ENCODE measurements at places on chromosomes 12 and 14.
A peak's percentile ranks its signal among the peaks of the same experiment; 100 is the strongest.

- no peak for DNase-seq
These were observed 96.8 kb downstream of the PPHLN1 start for GRCh38 chr12:42422785-42423184.

DNA sequence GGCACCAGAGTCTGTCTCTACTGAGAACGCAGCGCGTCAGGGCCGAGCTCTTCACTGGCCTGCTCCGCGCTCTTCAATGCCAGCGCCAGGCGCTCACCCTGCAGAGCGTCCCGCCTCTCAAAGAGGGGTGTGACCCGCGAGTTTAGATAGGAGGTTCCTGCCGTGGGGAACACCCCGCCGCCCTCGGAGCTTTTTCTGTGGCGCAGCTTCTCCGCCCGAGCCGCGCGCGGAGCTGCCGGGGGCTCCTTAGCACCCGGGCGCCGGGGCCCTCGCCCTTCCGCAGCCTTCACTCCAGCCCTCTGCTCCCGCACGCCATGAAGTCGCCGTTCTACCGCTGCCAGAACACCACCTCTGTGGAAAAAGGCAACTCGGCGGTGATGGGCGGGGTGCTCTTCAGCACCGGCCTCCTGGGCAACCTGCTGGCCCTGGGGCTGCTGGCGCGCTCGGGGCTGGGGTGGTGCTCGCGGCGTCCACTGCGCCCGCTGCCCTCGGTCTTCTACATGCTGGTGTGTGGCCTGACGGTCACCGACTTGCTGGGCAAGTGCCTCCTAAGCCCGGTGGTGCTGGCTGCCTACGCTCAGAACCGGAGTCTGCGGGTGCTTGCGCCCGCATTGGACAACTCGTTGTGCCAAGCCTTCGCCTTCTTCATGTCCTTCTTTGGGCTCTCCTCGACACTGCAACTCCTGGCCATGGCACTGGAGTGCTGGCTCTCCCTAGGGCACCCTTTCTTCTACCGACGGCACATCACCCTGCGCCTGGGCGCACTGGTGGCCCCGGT, at the start of gene PTGDR:
PTGDR (plus strand) TSS at position 198 of the 778 bp plus-strand sequence; CDS start at position 315, 117 bp downstream.
- peak; percentile 64 for DNase-seq

GRCh38 chr12:58880639-58881038, 39.7 kb downstream of the LRIG3 start:
- DNase-seq, result no peak

DNA sequence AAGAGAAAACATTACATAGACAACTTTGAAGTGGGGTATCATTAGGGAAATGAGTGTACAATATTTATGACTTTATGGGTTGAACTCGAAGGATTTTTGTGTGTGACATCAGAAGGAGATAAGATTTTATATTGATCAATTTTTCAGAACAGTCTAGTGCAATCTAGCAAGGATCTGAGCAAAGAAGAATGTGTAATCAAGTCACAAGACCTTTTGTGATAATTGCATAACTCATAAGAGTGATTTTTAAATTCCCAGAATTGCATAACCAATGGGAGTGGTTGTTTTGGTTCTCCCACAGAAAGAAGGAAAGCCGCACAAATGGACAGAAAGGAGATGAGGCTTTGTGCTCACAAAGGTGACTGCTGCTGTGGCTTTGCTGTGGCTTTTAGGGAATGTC, 441.8 kb upstream of the FLRT2 start:
- no peak for DNase-seq

DNA sequence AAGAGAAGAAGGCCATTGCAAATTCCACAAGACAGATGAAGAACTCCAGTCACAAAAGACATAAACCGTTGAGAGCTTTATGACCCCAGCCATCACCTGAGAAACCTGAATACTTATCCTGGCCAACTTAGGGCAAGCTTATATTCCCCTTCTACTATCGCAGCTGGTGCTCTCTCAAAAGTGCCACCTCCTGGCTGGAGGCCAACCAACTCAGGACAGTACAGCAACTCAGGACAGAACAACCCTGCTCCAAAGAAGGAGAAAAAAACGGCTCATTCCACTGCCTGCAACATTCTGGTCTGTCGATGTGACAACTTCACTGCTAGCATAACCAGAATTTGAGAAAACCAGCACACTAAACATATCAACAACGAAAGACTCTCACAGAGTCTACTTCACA, 9.7 kb upstream of the KRT6B start:
- DNase-seq, result no peak

- DNase-seq, result no peak
These were observed 253.7 kb downstream of the GRIN2B start for GRCh38 chr12:13727707-13728195.

DNA sequence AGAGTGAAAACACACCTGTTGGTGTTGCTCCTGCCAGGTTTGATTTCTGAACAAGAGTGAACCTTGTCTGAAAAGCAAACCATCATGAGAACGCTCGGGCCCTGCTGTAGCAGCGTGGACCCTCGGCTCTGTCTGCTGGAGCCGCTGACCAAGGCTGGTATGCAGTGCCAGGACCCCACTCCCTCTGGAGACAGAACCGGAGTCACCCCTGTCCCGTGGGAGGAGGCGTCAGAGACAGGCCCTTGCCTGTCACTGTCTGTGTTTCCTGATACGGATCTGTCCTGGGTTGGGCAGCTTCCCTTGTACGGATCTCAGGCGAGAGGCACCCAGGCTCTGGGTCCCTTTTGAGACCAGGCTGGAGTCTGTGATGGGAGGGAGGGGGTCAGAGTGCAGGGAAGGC, 111.6 kb downstream of the ADGRD1 start:
- DNase-seq, result peak; percentile 15

DNA sequence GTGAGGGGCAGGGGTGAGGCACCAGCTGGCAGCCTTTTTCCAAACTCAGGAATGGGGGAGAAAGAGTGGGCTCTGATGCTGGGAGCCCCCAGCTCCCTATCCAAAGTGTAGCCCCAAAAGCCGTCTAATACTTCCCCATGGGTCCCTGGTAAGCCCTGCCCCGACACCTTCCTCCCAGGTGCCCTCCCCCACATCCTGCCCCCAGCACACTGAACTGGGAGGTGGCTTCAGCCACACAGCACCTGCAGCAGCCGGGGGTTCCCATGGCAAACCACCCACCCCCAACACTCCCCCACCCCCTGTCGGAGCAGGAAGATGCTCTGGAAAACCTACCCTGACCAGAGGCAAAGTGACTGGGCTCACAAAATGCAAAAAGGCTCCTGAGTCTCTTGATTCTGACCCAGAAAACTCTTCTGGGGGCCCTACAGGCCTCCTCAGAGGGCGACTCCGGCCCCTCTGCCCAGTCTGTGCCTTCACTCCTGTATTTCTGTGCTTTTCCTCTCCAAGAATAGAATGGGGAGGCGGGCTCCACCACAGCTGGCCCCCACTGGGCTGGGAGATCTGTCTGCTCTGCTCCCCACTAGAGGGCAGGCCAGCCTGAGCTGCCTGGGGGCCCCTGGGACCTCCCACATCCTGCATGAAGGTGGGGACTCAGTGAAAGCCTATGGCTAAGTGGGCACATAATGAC, 81.6 kb downstream of the ITPK1 start:
- peak; percentile 57 for DNase-seq

- no peak for DNase-seq
These were observed 120.7 kb upstream of the PCED1B start for GRCh38 chr12:46958599-46959290.

- DNase-seq, result no peak
These were observed 36.7 kb downstream of the TRMT5 start for GRCh38 chr14:60944204-60944603.

GRCh38 chr14:105049753-105050550, 15.3 kb downstream of the GPR132 start:
- DNase-seq, result no peak

GRCh38 chr14:80906946-80907345, 34.6 kb downstream of the CEP128 start:
- DNase-seq, result no peak

DNA sequence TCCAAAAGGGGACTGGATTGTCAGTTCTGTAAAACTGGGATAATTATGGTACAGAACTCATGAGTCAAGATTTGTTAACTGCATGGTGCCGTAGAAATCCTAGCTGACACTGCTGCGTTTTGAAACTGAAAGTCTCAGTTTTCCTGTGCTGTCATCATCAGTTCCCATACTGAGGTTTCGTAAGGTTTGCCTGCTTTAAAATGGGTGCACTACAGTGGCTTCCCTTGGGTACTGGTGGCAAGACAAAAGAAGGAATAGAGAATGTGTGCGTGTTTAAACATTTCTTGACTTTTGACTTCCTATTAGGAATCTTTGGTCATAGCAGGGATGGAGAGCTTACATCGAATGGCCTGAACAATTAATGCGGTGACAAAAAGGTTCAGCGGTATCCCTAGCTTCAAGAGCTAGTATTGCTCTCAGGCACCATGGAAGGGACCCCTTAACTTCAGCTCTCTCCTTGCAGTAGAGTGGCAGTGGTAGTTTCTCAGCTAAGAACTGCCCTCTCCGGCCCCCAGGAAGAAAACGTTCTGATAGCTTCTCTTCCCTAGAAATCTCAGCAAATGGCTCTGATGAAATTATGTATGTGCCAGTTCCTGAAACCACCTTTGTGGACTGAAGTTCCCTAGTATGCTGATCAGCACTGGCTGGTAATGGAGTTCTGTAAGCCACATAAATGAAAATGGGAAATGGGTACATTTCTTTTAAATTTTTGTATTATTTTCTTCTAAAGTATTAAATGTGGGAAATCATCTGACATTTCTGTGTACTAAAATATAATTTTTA, 28.9 kb downstream of the ANO6 start:
- DNase-seq, result no peak

DNA sequence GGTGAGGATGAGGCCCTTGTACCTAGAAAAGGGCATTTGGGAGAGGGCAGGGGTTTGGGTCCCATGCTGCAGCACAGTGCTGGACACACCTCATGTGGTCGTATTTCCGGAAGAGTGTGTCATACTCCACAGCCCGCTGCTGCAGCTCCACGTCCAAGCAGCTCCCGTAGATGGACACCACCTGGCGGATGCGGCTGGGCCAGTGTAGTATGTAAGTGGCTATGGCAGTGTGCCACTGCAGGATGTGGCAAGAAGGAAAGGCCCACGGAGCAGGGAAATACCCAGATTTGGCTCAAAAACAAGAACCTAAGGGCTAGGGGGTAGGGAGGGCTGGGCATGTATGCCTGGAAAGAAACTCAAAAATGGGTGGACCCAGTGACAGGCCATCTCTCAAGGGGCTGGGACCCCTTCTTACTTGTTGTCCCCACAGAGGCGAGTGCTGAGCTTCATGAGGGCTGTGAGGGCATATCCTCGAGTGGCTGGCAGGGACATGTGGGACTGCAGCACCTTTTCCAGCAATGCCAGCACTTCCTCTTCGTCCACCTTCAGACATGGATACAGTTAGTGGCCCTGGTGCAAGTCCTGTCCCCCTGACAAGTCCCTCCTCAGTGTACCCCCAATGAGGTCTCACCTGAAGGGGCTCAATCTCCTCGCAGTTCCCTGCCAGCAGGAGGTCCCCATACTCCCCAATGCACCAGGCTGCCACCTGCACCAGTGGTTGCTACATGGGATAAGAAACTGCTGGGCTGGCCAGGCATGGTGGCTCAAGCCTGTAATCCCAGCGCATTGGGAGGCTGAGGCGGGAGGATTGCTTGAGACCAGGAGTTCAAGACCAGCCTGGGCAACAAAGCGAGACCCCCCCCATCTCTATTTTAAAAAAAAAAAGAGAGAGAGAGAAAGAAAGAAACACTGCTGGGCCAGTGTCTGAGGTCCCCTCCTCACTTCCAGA, 5.4 kb downstream of the AP1G2 start:
- DNase-seq, result peak; percentile 36

DNA sequence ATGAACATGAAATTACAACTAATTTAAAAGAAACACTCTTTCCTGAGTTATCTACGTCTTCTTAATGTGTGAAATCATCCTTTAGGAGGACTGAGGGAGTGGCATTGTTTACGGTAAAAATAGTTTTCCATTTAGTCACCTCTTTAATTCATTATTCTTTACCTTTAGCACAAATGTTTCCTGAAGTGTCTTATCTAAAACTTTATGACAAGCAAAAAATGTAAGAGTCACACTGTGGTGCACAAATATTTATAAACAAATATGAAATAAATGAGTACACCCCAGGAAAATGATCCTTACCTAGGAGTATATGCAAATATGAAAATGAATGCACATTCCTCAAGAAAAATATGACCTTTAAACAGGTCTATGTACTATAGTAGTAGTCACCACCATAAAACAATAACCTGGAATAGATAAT, 104.6 kb downstream of the PTPRR start:
- DNase-seq, result no peak

GRCh38 chr14:101929946-101930345, 34.4 kb upstream of the DYNC1H1 start:
- no peak for DNase-seq

DNA sequence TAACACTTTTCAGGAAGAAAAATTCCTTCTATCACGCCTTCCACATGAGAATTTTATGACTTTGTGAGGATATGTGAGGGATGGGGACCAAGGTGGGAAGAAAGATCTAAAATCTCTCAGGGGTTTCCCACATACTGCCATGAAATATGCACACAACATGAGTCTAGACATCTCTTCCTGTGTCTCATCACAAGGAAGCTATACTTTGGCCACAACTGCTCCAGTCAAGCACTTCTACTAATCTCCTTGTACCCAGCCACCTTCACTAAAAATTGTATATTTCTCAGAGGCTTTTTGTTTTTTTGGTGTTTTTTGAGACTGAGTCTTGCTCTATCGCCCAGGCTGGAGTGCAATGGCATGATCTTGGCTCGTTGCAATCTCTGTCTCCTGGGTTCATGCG, 3.2 kb downstream of the OSBPL8 start:
- no peak for DNase-seq

- DNase-seq, result no peak
These were observed 20.0 kb downstream of the GAS2L3 start for GRCh38 chr12:100593490-100593889.

- no peak for DNase-seq
These were observed 49.9 kb upstream of the PTPRO start for GRCh38 chr12:15272376-15272775.

DNA sequence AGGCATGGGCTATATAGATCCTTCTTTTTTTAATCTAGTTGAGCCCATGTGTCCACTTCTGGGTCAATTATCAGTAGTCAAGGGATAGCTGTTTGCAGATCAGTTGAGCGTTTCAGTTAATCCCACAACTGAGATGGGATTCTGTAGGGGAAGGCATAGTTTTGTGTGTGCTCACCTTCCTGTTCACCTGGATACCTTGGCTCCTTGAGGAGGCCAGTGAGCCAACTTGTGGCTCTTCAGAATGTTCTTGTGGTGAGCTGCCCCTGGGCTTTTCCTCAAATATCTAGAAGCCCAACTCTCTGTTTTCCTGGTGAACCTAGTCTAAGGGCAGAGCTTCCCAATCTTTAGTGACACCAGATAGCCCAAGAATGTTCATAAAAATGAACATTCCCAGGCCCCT, 302.9 kb upstream of the TBX3 start:
- DNase-seq, result no peak

Data from activated T-cell treated with anti-CD3 and anti-CD28 coated beads, Interleukin-2, amount 50 U/mL, for 24 hours (primary cell).